ENCODE measurements at places on chromosomes 7 and 10.

- DNase-seq: no peak
Measured at GRCh38 chr7:30652698-30653641, 29.3 kb downstream of the CRHR2 start.

DNA sequence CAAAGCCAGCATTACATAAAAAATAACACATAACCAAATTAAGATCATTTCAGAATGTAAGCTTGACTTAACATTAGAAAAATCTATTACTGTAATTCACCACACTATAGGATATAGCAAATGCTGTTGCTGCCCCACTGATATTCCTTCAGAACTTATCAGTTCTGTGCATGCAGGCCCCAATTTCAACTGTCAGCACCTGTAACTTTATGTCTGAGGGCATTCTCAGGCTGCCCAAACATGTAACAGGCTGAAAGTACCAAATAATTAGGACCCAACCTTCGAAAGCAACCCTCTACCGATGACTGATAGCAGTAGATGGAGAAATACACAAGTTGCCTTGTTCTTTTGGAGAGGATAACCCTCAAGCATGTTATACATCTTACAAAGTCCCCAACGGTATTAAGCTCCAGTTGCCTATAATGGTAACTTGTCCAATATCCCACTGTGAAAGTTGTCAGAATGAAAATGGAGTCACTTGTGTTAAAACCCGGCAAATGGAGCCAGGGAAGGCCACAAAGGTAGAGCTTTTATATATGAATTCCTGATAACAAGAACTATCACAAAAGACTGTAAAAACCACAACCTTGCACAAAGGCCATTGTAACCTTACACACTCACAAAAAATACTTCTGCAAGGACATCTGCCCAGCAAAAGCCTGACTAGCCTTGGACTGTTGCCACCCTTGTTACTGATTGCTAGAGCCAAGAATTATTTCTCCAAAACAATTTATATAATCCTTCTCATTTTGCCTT, 66.9 kb upstream of the ZNF746 start:
- DNase-seq: no peak

- no peak for DNase-seq
Measured at GRCh38 chr7:36564489-36564888, 159.8 kb downstream of the AOAH start.

DNA sequence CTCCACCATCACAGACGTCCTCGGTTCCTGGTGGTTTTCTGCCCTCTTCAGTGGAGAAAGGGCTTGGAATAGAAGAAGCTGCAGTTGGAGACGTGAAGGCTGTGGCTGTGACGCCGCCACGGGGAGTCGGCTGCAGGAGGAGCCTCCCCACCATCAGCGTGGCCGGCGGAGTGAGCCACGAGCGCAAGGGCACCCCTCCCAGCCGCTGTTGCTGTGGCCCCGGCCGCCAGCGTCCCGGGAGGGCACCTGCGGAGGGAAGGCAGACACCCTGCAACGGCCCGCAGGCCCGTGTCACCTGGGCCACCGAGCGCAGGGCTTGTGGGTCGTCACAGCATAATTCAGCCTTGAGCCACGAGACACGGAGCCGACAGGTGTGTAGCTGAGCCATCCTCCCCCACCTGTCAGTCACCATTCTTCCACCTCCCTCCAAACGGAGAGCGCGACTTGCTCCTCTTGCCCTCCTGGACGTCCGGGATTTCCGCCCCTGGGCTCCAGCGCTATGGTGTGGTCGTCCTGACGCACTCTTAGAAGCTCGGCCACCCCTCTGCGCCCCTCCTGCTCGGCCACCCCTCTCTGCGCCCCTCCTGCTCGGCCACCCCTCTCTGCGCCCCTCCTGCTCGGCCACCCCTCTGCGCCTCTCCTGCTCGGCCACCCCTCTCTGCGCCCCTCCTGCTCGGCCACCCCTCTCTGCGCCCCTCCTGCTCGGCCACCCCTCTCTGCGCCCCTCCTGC, 102.7 kb downstream of the PTPRN2 start:
- DNase-seq: no peak

GRCh38 chr7:77465256-77465655, 49.1 kb upstream of the GSAP start:
- no peak for DNase-seq

DNA sequence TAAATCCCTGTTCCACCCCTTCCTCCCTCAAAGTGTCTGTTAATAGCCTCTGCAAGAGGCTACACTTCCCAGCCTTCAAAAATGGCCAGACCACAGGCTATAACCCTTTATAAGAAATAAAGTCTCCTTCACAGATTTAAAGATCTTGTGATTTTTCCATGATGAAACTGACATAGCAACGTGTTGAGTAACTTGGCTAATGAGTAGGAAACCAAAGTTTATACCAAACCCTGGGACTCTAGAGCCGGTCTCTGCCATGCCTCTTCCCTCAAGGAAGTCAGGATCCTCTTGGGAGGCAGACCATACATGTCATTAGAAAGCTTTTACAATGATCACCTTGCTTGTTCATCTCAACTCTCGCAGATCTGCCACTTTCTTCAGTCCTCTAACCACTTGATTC, 44.4 kb downstream of the GRM8 start:
- no peak for DNase-seq

DNA sequence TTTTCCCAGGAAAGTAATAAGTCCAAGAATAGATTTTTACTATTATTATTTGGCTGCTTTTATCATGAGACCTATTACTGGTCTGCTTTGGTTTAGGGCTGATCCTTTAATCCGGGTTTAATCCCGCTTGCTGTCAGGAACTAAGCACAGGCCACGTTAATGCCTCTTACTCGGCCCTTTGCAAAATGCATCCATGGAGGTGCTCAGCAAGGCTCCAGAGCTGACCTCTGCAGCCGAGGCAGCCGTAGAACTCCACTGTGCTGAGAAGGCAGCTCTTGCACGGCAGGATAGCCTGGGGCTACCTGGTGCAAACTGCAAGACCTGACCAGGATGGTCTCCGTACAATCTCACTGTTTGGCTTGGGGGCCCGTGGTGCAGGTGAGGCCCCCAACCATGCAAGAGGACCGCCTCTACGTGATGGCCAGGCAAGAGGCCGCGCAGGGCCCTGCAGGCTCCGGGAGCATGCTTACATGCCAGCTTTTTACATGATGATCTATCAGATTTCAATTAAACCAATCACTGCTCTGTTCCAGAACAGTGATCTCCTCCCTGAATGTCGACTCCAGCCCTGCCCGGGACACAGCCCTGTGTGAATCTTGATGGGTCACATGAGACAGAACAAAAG, 10.4 kb upstream of the CALML3 start:
- DNase-seq: no peak

DNA sequence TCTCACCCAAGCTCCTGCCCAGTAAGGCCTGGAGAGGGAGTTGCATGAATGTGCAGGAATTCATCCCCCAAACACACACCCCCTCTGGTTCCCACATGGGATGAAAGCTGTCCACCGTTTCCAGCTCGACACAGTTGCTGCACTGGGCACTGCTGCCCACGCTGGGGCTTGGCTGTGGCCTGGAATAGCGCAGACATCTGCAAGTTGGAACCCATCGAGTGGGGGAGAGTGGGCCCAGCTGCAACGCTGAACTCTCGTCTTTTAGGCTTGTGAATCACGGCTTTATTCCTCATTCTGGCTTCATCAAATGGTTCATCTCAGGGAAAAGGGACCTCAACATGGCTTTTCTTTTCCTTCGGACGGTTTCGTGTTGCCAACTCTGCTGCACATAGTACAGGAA, 264.7 kb downstream of the DNAJB6 start:
- no peak for DNase-seq

- no peak for DNase-seq
Measured at GRCh38 chr7:44906965-44907364, 21.6 kb upstream of the PURB start.

Measured in right atrium auricular region (tissue), 2 donors.